ENCODE measurements at places on chromosomes 4 and X.

GRCh38 chr4:118950929-118951570 is 62.4 kb downstream of the SYNPO2 start:
- DNase-seq: no peak

DNA sequence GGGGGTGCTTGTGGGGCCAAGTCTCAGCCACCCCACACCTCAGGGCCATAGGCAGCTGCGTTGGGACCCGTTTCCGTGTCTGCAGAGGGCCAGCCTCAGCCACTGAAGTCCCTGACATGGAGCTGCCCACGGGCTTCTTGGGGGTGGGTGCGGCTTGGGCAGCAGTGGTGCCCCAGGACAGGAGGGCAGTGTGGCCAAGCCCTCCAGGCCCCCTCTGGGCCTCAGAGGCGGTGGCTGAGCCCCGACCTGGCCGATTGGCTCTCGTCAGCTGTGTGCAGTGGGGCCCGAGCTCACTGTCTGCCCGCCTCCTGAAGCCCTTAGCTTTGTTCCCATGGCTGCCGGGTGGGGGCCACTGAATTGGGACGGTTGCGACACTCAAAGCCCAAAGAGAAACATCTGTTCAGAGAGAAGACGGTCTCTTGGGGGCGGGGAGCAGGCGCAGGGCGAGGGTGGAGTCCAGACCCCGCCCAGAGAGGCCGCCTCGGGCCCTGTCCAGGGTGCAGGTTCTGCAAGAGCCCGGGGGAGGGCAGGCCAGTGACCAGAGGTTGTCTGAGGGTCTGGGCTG is 9.1 kb downstream of the FGFR3 start:
- no peak for DNase-seq

GRCh38 chrX:52349681-52350080 is 19.1 kb upstream of the XAGE2 start:
- no peak for DNase-seq

DNA sequence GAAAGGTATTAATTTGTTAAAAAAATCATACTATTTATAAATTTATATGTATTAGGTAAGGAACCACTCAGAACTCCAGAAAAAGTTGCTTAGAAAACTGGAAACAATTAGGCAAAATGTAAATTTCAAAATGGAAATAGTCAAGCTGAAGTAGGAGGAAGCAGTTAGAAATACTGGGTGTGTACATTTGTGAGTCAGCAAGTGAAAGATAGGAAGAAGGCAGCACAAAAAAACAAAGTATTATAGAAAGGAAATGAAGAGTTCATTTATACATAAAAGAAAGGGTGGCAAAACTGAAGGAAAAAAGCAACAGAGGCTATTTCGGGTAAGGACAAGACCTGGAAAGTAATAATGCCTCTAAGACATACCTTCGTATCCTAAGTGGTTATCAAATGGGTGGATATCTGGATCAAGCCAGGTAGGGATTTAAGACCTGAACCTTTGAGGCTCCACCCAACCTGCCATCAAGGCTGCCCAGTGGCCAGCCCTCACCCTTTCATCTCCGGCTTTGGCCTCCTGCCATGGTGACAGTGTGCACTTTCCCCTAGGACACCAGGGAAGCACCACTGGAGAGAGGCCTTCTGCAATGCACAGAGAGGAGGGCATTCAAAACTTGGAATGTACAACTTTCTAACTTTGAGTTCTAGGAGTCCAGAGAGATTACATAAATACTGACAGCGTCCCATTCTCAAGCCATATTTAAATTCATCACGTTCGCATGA is at the start of gene LRRC66:
Gene LRRC66, minus strand, starts transcription at position 428 of the 722 bp plus-strand sequence. CDS start 2,750 bp downstream, outside the sequence.
- DNase-seq: no peak

DNA sequence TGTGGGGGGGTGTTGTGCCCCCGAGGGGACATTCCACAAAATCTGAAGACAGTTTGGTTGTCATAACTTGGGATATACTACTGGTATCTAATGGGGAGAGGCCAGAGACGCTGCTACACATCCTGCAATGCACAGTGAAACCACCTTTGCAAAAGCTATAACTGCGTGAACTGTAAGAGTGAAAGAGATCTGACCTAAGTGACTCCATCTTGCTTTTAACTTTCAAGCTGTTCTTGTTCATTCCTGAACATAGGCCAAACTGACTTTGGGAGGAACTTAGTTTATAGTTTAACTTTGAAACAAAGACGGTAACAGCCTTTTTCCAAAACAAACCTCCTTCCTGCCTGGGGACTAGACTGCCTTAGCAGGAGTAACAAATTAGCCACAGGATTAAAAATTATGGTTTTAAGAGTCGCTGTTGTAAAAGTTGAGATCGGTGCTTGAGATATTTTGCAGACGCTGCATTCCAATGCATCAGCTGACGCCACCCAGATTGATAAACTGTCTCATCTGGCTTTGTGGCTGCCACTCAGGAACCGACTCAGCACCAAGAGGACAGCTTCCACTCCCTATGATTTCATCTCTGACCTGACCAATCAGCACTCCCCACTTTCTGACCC is 70.9 kb downstream of the ATXN3L start:
- DNase-seq: no peak

DNA sequence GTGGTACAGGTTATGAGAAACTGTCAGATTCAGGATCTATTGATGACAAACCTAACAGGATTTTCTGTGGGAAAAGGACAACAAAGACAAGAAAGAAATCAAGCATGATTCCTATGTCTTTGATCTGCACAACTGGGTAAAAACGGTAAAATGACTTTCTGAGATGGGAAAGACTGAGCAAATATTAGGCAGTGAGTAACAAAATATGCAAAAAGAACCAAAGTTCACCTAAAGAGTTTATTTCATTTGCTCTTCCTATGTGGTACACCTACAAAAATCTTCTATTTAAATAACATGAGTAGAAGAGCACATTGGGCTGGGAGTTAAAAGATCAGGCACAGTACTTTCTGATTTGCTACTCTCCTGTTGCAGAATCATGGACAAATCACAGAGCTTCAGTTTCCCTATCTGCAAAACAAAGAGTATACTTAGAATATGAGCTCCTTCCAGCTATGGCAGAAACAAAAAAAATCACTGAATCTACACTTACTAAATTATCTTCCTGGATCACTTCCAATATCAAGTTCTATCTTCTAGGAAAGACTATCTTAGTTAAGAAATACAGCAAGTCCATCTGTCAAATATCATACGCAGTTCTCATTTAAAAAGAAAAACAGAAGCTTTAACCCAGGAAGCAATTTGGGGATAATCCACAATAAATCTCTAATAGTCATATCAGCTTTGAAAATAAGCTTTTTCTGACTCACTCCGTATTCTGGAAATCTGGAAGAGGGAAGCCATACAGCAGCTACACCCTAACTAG is 37.4 kb downstream of the NFXL1 start:
- DNase-seq: no peak

DNA sequence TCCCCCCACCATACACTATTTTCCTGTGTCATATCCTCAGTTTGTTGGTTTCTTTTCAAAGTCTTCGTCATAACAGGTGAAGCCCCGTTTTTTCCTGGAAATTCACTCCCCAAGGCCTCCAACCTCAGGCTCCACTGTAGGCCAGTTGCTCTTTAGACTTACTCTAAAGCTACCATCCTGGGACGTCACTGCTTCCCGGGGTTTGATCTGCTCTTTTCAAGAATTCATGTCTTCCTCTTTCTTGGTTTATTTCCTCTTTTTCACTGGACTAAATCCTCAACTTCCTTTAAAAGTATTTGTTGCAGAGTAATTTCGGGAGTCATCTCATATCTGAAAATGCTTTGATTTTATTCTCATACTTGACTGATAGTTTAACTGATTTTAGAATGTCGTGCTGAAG is 6.5 kb upstream of the SERTM2 start:
- DNase-seq: no peak

DNA sequence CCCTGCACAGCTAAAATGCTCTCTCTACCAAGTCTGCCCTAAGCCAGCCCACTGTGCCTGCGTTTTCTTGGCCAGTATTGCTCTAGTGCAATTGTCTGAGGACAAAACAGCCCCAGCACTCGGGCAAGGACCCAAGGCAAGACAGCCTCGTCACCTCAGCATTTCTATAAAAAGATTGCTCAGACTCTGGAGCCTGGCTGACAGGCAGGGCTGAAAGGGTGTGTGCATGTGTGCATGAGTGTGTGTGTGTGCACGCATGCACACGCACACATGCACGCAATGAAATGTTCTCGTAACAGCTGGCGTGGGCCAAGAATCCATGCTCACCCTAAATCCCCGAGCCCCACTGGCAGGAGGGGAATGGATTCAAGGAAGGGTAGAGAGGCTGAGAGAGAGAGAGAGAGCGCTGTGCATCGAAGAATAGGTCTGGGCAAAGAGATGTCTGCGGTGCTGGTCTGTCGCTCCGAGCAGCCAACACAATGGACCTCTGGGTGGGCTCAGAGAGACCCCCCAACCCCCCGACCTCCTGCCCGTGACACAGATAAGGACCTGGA is 579.2 kb downstream of the BCOR start:
- DNase-seq: no peak

- no peak for DNase-seq
Observed at GRCh38 chr4:154807042-154807630, 26.1 kb downstream of the RBM46 start.

- DNase-seq: no peak
Observed at GRCh38 chrX:153347530-153347929, 13.6 kb downstream of the ZNF275 start.

DNA sequence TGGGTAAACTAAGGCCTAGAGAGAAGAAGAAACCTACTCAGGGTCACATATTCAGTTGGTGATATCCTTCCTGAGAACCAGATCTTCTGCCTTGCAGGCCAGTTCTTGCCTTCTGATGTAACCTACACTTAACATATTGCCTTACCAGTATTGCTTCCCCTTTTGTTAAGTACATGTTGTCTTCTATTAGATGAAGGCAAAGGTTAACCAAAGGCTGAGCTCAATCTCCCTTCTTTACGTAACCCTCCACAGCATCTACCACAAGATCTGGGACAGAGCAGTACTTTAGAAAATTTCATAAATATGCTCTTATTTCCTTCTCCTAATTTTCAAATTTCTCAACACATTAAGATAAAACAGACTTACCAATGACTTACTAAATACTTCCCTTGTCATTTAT is 474.4 kb downstream of the SH2D1A start:
- DNase-seq: no peak
